Mammary epithelial cell (primary cell): ENCODE measurements at places on chromosomes 3 and 15. TPM values are rescaled to one million over a fixed set of nuclear protein-coding genes. Genes with fewer than 3 reads are reported as not detected.

The ATP13A5 gene
- total RNA-seq = not detected in 2 replicates

The GOLGA8J gene
- not detected in 2 replicates for total RNA-seq

The HHATL gene
- total RNA-seq = not detected in 2 replicates

The ANKUB1 gene
- total RNA-seq = 0.17 TPM

The FXR1 gene
- total RNA-seq = 132 and 144 TPM in 2 replicates

The ANKRD63 gene
- not detected for total RNA-seq

The CCR3 gene
- 0.19 TPM in 1 of 2 replicates, not detected in the other for total RNA-seq

The SHC4 gene
- 23.8 TPM for total RNA-seq
